NCI-H446 treated with DMSO at 0.1 percent for 48 hours (cell line): ENCODE measurements at places on chromosomes 4 and X.

GRCh38 chrX:97482666-97483300, 599.1 kb downstream of the RPA4 start:
- DNase-seq, result no peak

DNA sequence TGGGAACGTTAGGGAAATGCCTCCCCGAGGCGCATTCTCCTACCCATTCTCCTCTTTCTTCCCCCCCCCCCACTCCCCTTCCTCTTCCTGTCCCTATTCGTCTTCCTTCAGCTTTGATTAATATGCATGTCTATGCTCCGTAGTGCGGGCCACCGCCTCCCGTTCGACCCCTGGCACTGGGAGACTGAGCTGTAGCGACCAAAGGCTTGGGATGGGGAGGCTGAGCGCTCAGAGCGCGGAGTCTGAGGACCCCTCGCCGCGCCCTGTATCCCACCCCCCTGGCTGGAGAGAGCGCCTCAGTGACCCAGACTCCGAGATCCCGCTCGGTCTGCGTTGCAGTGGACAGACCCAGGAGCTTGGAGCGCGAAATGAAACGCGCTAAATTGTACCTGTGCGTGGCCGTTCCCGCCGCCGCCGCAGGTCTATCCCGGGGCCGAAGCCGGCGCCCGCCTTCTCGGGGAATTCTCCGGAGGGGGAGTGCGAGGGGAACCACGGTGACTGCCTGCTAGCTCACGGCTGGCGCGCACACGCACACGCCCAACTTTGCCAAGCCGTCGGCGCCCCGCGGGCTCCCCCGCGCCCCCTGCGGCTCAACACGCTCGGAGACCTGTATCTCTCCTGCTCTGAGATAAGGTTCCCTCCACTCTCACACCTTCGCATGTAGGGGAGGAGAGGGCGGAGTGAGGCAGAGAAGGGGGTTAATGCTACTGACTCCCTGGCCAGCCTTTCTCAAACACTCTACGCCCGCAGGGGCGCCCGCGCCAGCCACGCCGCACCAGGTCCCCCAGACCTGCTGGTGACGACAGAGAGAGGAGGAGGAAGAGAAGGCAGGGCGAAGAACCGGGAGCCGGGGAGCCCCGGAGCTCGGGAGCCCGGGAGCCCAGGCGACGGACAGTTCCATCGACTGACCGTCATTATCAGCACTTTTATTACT, 1.5 kb upstream of the PTCHD1 start:
- no peak for DNase-seq

DNA sequence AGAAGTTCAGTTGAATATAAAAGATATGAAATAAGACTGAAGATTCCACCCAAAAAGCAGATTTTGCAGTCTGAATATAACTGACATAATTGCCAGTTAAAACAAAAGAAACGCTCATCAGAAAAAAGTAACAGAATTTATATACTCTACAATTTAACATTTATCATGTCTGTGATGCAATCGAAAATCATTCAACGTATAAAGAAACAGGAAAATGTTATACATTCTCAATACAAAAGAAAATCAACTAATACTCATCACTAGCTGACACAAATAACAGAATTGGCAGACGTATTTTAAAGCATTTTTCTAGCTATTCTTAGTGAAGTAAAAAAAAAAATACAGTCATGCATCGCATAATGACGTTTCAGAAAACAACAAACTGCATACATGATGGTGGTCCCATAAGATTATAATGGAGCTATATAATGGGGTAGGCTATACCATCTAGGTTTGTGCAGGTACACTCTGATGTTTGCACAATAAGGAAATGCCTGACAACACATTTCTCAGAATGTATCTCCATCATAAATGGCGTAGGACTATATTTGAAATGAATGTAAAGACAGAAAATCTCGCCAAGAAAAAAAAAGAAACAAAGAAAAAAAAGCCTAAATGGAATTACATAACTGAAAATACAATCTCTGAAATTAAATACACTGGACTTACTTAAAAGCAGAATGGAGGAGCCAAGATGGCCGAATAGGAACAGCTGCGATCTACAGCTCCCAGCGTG, 34.3 kb downstream of the OR13H1 start:
- no peak for DNase-seq

GRCh38 chr4:177052211-177052934, 257.3 kb upstream of the NEIL3 start:
- DNase-seq, result no peak

GRCh38 chrX:149383852-149384251, 121.3 kb downstream of the IDS start:
- no peak for DNase-seq

- no peak for DNase-seq
Measured at GRCh38 chr4:157075401-157075800, 549 bp upstream of the GLRB start.

GRCh38 chr4:69104719-69105275, 8.5 kb downstream of the UGT2B7 start:
- DNase-seq, result no peak

DNA sequence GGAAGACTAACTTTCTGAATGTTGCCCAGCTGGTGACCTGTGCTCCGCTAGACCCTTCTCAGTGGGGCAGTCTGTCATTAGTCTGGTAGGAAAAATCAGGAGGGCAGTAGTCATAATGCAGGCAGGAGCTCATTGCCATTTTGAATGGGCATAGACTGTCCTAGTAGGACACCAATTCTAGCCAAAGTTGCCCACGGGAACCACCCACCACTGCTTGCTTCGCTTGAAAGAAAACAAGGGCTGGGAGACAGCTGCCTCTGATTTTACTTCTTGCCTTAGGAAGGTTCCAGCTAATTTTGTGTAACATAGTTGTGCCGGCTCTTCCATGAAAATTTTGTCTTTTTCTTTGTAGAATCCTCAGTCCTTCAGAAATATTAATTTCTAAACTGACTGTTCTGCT, 23.3 kb downstream of the HOPX start:
- DNase-seq, result no peak

- DNase-seq, result no peak
Measured at GRCh38 chrX:17390419-17390850, 15.4 kb downstream of the NHS start.

GRCh38 chr4:78616046-78616498, 64.5 kb downstream of the ANXA3 start:
- no peak for DNase-seq

- no peak for DNase-seq
Measured at GRCh38 chr4:169852481-169852880, 94.7 kb upstream of the HPF1 start.

GRCh38 chr4:159545556-159545955, 442.7 kb downstream of the RAPGEF2 start:
- no peak for DNase-seq

GRCh38 chr4:147843162-147843561, 111.3 kb downstream of the ARHGAP10 start:
- no peak for DNase-seq

DNA sequence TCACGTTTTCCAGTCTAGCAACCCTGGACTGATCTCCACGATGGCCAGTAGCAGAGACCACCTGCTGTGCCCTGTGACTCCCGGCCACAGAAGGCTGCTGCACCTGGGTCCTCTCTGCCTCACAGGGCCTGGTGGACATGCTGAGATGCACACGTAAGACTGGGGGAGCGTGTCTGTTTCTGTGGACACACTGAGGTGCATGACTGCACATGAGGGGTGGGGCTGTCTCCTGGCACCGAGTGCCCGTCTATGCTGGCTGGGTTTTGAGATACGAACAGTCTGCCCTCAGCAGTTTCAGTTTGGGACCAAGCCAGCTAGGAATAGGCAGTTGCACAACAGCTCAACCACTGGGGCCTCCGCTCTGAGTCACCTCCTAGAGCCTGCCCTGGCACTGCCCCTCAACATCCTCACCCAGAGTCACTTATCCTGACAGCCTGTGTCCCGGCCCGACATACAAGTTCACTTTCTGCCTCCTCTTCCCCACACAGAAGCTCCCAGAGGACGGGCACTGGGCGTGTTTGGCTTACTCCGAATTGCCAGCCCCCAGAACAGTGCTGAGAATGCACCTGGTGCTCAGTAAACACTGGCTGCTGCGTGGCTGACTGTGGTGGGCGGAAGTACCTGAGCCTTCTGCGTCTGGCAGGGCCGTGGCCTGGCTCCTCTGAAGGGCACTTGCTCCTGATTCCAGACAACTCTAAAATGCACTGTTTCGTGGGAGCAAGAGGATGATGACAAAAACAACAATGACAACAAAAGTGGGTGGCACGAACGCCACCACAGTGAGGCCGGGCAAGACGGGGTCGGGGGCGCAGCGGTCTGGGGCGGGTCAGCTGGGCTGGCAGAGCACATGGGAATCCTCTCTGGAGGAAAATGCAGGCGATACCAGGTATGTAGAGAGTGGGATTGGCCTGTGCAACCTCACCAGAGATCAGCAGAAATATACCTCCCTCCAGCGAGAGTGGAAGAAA, 30.9 kb downstream of the RNF212 start:
- DNase-seq, result no peak

DNA sequence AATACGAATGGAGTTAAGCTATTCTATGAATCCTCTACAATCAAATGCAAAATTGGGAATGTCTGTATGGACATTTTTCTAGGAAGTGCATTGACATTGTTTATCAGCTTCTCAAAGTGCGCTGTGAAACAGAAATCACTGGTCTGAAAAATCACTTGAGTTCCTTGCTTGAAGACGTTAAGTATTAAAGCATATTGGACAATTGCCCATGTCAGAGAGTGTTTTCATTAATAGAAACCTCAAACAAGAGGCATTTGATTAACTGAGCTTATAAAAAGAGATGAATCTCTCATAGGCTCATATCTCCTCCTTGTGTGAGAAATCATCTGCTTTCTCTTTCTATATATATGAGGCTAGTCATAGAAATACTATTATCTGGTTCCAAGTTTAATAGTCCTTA, 692.1 kb upstream of the POU3F4 start:
- no peak for DNase-seq

DNA sequence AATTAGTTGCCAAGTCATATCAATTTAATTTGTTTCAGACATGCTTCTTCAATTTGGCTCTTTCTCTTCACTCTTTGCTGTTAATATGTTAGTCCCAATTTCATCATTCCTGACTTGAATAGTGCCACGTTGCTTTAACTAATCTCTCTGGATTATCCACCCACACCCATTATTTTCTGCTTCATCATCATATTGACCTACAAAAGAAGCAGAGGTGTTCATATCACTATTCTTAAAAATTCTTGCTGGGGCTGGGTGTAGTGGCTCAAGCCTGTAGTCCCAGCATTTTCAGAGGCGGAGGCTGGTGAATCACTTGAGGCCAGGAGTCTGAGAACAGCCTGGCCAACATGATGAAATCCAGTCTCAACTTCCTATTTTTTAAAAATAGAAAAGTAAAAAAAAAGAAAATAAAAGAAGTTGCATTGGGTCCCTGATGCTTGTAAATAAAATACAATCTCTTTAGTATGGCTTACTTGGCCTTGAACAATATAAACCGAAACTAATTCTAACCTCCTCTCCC, 65.7 kb upstream of the KCNIP4 start:
- no peak for DNase-seq

DNA sequence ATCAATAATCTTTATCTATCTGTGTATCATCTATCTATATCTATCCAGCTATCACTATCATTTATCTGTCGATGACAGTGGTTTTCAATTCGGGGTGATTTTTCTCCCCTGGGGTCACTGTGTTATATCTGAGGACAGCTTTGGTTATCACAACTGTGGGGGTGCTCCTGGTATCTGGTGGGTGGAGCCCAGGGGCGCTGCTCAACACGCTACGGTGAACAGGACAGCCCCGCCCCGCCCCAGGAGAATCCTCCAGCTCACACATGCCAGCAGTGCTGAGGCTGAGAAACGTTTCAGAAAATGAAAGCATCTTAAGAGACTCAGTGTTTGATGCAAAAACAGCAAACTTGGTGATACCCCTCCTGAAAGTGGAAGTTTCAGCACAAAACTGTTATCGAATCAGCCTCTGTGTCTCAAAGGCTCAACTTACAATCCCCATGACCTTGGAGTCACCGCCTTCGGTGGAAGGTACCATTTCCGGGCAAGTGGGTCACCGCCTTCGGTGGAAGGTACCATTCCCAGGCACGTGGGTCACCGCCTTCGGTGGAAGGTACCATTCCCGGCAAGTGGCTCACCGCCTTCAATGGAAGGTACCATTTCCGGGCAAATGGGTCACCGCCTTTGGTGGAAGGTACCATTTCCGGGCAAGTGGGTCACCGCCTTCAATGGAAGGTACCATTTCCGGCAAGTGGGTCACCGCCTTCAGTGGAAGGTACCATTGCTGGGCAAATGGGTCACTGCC, 315.3 kb downstream of the DHRSX start:
- DNase-seq, result no peak

GRCh38 chr4:74056114-74056857, 17.8 kb upstream of the CXCL3 start:
- no peak for DNase-seq

- DNase-seq, result no peak
Measured at GRCh38 chr4:38621028-38621684, 42.8 kb upstream of the KLF3 start.

GRCh38 chr4:125529071-125529470, 214.3 kb downstream of the FAT4 start:
- DNase-seq, result no peak

GRCh38 chrX:7574325-7574724, 268.6 kb upstream of the VCX start:
- no peak for DNase-seq

DNA sequence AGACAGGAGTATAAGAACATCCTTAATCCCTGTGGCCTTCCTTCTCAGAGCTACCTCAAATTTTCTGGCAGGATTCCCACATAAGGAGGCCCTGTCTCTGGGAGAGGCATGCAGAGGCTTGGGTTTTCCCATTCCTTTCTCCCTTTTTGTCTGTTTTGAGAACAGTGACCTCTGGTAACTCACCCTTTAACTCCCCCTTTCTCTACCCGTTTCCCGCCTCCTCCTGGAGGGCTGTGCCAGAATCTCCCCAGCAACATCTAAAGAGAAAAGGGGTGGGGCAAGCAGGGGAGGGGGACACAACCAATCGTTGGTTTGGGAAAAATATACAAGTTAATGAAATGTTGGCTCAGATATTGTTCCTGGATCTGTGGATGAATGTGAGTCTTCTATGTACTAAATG, 303.7 kb upstream of the IRS4 start:
- no peak for DNase-seq

- DNase-seq, result no peak
Measured at GRCh38 chrX:15874672-15875071, 20.1 kb upstream of the AP1S2 start.

DNA sequence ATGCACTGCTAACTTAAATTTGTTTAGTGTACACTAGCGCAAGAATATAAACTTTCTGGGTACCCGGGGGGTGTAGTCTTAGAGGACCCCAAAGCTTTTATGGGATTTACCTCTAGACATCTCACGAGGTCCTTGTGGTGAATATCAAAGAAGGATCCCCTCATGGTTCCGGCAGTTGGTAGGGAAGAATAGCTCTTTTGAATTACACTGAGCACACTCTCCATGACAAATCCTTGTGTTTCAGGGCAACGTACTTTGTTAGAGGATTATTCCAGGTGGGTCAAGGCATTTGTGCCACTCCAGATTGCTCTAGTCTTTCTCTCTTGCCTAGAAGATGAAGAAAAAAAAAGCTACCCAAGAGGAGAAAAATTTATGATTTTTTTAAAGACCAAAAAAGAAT, 387.6 kb downstream of the PDHA2 start:
- no peak for DNase-seq
